ENCODE measurements at places on chromosomes 3 and 15.

- no peak for DNase-seq
Observed at GRCh38 chr3:101383156-101383575, 62.8 kb upstream of the IMPG2 start.

GRCh38 chr15:65757256-65757655 is 34.8 kb downstream of the DENND4A start:
- DNase-seq = no peak

- no peak for DNase-seq
Observed at GRCh38 chr15:76674883-76675282, 230.3 kb downstream of the SCAPER start.

- DNase-seq = peak; percentile 80
Observed at GRCh38 chr15:32671339-32672325, 30.1 kb downstream of the SCG5 start.

DNA sequence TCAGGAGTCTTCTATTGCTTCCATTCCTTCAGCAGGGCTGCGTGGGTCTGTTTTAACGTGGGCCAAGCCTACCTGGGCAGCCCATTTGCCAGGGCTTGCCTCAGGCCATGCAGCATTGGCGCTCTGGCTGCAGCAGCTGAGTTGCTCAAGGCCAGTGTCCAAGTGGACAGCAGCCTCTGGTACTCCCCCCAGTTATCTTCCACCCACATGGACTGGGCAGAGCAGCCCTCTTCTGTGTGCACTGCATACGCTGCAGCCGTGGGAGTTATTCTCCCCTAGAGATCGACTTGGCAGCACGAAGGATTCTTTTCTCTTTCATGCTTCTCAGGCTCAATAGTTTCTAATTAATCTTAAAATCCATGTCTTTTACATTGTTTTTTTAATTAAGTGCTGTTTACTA is 6.9 kb upstream of the CAPN3 start:
- no peak for DNase-seq

DNA sequence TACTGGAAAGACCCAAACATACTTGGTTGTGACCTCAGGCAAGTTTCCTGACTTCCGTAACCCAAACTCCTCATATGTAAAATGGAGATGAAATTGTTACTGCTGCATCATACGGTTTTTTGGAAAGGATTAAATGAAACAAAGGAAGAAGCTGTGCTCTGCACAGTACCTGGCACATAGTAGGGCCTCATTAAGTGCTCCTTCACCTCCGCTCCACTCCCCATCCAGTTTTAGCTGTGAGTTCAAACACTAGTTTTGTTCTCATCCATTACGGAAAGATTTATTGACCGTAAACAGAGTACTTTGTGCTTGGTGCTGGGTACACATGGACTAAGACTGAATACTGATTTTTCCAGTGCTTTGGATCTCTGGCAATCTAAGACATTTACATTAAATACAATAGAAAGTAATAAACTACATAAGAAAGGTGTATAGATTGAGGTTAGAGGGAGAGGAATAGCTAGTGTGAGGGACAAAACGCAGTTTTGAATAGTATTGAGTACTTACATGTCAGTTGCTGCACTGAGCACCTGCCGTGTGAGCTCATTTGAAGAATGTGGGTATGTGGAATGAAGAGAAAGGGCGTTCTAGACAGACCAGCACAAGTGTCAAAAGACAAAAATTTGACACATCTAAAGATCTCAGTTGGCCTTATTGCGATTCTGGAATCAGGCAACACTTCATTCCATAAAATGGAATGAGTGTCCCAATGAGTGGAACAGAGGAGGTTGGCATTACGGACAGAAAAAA is 594 bp upstream of the ICE2 start:
- no peak for DNase-seq

- no peak for DNase-seq
Observed at GRCh38 chr3:14366248-14366647, 36.2 kb upstream of the SLC6A6 start.

GRCh38 chr3:12869035-12869621 is 27.8 kb upstream of the RPL32 start:
- no peak for DNase-seq

DNA sequence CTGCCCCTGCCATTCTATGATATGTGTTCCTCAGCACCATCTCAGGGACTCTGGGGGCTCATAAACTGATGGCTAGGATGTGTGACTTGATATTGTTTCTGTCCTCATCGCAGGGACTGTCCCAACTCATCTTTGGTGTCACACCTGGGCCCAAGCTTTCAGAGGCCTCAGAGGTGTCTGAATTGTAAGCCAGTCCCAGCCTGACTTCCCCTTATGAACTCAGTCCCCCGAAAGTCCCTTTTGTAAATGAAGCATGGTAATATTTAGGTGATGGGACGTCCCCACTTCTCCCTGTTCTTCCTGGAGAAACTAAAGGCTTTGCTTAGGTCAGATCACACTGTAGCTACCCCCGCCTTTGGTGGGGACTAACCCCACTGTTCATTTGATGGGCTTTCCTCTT is 142.4 kb upstream of the TLE3 start:
- no peak for DNase-seq

- peak; percentile 68 for DNase-seq
Observed at GRCh38 chr3:65593780-65594752, 444.7 kb downstream of the MAGI1 start.

DNA sequence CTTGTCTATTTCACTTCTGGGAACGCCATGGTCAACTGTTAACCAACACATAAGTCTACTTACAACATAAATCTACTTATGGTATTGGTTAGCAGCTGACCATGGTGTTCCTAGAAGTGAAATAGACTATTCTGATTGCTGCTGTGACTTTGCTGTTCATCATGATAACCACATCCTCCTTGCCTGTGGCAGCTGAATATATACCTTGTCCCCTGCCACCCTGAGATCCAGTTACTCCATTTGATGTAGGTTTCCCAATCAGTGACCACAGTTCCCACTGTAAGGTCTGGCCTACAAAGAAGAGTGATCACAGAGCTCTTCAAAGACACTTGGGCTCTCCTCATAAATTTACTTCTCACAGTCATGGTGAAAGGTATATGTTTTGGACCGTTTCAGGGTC is 66.8 kb upstream of the ALDH1A3 start:
- DNase-seq = no peak

DNA sequence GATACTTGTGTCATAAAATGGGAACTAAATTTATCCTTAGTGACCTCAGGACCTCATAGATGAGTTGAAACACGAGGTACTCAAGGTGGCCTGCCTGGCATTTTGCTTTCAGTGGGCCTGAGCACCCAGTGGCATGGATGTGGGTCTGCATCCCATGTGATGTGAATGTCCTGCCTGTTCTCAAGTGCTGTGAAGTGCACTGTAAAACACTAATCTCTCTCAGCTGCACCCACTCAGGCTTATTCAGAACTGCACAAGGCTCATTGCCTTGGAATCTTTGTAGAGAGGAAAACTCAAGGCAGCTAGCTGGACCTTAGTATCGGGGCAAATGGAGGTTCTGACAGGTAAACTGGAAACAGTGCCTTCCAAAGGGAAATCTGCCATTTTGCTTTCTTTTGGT is 767.0 kb downstream of the TUSC7 start:
- DNase-seq = no peak

DNA sequence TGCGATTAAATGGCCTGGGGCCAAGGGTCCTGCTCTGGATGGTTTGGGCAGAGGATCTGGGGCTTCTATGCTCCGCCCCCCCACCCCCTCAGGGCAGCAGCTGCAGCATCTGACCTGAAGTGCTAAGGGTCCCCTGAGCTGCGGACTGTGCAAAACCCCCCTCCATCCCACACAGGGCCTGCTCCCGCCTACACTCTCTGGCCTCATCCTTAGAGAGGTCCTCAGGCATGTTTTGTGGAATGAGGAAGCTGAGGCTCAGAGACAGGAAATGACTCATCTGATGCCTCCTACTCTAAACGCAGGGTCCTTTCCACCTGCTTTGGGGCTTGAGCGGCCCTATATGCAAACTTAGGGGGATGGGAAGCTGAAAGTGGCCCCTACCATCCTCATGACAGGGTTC is 59.5 kb upstream of the CTSH start:
- DNase-seq = peak; percentile 77

DNA sequence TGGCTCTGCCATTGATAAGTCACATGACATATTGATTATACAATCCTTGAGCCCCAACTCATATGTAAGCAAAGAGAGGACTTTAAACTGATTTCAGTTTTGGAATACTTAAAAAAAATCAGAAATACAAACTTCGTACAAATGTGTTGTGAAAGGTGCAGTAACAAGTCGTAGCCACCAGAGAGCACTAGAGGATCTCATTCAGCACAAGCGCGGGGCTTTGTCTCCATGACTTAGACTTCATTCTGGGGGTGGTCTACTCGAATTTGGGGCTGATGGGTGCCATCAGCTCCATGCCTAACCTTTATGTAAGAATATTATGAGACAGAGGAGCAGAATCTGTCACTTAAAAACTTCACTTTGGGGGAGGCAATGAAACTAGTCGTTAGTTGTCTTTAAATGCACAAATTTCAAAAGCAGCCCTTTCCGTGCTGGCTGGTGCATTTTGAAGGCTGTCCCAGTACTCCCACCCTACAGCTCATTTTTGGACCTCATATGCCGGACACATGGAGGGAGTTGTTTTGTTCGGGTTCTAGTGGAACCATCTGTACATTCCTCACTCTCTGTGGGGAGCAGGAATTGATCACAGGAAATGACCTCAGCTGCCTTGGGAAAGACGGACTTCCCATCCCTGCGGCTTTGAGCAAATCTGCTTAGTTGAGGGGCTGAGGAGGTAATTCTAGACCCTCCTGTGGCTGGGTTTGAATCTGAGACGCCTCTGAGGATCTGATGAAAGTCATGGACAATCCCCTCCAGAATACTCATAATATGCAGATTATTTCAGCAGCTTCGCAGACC is 27.5 kb upstream of the MASP1 start:
- DNase-seq = peak; percentile 63

DNA sequence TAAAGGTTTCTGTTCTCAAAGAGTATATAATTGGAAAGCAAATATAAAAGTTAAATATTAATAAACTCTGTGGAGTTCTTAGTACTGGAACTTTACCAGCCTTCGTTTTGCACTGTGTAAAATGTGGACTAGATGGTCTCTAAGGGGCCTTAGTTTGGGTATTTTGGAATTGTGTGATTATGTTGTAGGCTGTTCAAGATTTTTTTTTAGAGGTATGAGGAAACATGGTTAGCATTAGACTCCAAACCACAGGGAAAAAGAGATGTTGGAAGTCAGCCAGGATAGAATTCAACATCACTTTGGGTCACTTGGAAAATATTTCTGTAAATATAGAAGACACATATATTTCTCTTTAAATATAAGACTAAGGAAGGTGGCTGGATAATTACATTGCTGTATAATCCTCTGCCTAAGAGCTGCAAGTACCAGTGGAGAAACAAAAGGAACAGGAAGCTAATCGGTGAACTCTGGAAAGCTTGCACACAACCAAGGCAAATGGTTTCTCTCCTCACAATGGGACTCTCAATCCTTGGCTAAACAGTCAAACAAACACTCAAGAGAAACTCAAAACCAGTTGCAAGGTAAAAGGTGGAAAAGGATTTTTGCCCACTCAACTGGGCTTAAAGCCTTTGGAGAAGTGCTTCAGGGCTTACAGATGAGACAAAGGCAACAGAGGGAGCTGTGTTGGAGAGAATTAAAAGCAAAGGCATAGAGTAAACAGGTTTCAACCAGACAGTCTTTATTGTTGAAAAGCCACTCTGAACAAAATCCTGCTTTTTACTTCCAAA is 141.7 kb downstream of the NR1D2 start:
- no peak for DNase-seq

All from pons (tissue), 1 donor.